HEK293T (cell line): ENCODE measurements at places on chromosomes 2 and 18.
A peak's percentile ranks its signal among the peaks of the same experiment; 100 is the strongest.

DNA sequence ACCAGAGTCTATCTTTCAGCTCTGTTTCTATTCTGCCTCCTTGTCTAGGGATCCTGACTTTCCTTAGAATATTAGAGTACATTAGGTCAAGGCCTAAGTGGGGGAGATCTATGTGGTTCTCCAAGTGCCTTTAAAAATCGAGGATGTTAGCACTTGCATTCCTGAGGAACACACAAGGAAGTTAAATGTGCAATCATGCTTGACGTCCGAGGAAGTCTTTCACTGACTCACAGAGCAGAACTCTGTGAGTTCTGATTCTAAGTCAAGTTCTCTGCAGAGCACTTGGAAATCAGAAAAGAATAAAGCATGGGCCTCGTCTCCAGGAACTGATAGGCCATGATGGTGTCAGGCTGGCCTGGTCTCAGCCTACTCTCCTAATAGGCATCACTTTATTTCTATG is 17.2 kb downstream of the FHOD3 start:
- DNase-seq, result no peak

DNA sequence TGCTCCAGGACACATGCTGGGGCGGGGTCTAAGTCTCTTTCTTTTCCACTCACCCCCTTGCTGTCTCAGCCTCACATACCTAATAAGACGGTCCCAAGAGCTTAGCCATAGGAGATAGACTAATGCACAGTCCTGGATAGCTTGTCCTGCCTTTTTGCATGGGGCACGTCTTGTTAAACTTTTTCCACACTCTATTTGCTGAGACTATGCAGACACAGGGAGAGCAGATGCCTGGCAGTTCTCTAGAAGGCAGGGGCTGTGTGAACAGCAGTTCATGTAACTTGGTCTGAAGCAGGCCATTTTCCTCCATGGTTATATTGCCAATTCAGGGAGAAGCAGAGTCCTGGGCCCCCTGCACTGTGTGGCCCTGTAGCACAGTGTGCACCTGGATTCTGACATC is 142.1 kb downstream of the SEPTIN10 start:
- DNase-seq, result no peak

GRCh38 chr18:2641638-2642037 is 13.9 kb upstream of the SMCHD1 start:
- no peak for DNase-seq

DNA sequence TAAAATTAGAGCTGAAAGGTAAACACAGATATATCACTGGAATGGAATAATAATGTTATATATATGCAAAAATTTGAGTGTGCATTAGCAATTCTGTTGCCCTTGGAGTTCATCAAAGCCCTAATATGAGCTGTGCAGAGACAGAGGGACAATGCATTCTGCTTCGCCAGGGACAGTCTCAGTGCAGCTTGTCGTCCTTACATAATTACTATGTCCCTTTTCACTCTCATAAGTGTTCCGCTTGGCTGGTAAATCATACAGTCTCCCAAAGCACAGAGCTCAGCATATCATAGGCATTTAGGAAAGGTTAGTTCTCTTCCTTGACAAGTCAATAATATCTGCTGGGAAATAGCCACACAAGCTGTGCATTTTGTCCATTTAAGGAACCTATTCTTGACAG is 30.7 kb downstream of the MAPK4 start:
- no peak for DNase-seq

- no peak for DNase-seq
Observed at GRCh38 chr2:219107758-219108157, 47.0 kb upstream of the IHH start.

GRCh38 chr2:165618806-165619205 is 149.3 kb downstream of the CSRNP3 start:
- DNase-seq, result no peak

GRCh38 chr2:47771211-47771610 is 11.7 kb upstream of the MSH6 start:
- DNase-seq, result no peak

GRCh38 chr2:224910574-224910925 is 131.7 kb downstream of the DOCK10 start:
- no peak for DNase-seq

DNA sequence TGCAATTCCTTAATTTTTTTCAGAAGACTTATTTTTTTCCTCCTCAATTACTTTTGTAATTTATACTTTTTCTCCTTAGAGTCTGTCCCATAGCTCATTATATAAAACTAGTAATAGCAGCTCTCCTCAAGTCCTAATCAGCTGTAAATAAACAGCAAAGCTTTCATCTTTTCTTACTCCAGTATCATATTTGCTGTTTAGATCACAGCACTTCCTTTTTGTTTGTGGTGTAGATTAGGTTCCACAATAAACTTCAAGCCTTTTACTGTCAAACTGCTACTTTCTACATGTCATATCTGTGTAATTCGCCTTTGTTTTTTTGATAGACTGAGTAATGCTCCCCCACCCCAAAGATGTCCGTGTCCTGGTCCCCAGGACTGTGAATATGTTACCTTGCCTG is 25.5 kb downstream of the GCG start:
- DNase-seq, result no peak

- DNase-seq, result no peak
Observed at GRCh38 chr2:215361876-215362561, 50.2 kb downstream of the ATIC start.

DNA sequence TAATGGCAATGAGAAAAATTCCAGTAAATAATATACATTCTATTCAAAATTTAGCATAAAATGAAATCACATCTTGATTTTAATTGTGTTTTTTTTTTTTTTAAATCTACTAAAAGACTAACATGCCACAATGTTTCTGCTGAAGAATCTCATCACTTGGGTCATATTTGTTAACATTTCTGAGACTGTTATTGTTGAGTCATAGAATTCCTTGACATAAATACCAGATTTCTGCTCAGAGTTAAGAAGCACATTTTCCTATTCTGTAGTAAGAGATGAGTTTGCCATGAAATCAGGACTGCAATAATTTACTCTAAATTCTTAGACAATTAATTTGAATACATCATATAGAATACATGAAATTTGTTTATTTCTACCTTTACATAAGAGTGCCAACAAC is 154.9 kb upstream of the KYNU start:
- no peak for DNase-seq

- DNase-seq, result no peak
Observed at GRCh38 chr18:45627204-45627526, 11.9 kb downstream of the SLC14A2 start.

DNA sequence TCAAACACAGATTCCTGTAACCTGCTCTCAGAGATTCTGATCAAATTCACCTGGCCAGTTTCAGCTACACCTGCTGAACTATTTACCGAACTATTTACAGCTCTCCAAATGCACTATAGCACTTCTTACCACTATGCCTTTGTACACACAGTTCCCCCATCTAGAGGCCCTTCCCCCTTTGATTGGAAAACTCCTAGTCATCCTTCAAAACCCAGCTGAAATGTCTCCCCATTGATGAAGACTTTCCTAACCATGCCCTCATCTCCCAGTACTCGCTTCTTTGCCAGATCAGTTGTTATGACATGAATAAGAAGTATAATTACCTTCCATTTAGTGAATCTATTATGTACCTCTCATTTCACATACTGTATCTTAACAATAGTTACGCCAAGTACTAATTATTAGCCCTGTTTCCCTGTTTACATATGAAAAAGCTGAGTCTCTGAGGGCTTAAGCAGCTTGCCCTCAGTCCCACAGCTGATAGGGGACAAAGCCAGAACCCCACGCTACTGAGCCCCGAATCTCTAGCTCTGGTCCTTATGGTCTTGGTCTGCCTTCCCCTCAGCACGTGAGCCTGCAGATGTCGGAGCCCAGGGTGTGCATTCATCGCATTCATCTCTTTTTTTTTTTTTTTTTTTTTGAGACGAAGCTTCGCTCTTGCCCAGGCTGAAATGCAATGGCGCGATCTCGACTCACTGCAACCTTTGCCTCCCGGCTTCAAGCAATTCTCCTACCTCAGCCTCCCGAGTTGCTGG is 64.7 kb upstream of the ASAP2 start:
- DNase-seq, result no peak

- no peak for DNase-seq
Observed at GRCh38 chr2:27990030-27990590, 99.6 kb downstream of the BABAM2 start.

DNA sequence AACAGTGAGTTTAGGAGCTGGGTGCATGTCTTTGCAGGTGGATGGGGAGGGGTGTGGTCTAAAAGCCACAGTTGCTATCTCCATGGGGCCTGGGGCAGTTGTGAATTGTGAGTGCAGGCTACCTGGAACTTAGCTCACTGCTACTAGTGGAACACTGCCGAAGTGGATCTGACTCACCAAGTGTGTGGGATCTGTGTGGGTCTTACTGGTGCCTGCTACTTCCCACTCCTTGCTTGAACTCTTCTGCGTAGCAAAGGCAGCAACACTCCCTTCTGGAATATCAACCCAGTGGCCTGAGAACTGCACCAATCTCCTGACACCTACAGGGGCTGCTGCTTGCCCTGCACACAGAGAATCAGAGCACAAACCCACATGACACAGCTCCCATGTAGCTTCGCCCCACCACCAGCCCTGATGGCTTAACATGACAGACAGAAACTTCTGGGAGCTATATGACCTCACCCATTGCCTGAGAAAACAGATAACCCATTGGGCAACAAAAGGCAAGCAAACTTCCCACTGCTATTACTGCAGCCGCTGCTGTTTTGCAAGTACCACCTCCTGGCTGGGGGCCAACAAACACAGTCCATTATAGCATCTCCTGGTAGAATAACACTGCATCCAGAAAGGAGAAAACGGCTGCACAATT is 455.1 kb upstream of the DDX18 start:
- no peak for DNase-seq

- DNase-seq, result no peak
Observed at GRCh38 chr2:239929504-239929903, 95.6 kb downstream of the NDUFA10 start.

DNA sequence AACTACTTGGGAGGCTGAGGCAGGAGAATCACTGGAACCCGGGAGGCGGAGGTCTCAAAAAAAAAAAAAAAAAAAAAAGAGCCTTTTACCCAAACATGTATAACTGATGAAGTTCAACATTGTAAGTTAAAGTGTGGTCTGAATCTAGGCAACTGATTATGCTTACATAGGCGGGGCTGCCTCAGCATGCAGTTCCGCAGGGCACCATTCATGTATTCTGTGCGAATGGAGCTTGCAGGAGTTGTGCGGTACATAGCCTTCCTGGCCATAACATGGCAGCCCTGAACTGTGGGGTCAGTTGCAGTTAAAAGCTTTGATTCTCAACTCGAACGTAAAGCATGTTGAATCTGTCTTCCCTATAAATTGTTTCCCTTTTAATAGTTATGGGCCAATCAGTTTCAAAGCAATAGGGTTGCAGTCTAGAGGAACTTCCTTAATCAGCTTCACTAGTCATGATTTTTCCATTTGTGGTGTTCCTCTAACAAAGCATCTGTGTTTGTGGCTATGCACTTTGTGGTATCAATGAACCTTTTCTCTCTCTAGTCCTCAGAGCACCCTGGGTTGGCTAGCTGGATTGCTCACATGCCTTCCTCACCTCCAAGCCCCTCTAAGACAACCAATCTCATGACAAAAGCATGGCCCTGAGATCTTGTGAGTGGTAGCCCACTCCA is 30.6 kb upstream of the CEP68 start:
- no peak for DNase-seq

- DNase-seq, result no peak
Observed at GRCh38 chr2:78202986-78203670, 681.0 kb upstream of the LRRTM4 start.

DNA sequence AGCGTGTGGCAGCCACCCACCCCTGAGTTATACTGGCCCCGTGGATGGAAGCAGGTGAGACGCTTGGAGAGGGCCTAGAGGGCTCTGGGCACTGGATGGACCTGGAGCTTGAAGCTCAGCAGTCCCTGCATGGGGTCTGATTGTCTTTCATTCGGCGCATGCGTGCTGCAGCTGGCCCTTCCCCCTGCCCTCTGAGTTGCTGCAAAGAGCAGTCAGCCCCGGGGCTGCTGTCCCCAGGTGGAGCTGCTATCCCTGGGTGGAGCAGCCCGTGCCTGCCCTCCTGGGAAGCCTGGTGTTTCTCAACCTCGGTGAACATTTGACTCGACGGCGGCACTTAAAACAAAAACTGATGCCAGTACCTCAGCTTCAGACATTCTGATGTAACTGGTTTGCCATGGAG is 29.6 kb downstream of the IGFBP5 start:
- peak; percentile 26 for DNase-seq

- no peak for DNase-seq
Observed at GRCh38 chr2:163801486-163801885, 65.7 kb upstream of the FIGN start.

GRCh38 chr18:61855449-61856378 is 37.1 kb downstream of the RNF152 start:
- DNase-seq, result no peak

- DNase-seq, result no peak
Observed at GRCh38 chr2:27852691-27853090, 37.5 kb downstream of the RBKS start.

- no peak for DNase-seq
Observed at GRCh38 chr2:164922134-164922533, 33.2 kb downstream of the SLC38A11 start.

DNA sequence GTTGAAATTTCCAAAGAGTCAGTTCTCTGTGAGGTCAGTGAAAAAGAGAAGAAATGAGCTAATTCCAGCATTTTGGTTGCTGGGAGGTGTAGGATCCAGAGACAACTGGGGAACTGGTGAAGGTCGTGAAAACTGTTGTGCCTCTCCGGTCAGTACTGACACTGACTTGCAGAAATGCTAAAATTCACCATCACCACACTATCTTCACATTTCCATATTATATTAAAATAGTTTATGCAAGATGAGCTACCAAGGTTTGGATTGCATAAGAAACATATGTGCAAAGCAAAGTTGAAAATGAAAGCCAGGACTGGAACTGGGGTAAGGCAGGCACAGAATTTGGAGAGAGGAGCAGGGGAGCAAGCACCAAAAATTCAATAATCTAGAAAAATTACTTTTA is 21.8 kb downstream of the RIT2 start:
- DNase-seq, result no peak

- DNase-seq, result no peak
Observed at GRCh38 chr2:159561786-159562185, 54.6 kb downstream of the BAZ2B start.

DNA sequence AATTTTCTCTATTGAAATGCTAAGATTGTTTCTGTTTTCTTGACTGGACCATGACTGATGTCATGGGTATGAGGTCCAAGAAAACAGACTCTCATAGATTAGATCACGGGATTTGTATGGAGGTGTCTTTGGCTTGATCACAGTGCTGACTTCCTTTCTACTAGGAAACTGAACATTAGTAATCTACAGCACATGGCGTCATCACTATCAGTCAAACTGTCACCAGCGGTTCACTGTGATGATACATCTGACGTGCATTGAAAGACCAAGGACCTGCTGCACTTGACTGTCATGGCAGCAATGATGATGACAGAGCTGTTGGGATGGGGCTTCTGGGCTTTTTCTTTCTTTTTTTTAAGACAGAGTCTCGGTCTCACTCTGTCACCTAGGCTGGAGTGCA is 28.2 kb upstream of the IMPA2 start:
- no peak for DNase-seq
